ENCODE measurements at places on chromosomes 7 and 10.

DNA sequence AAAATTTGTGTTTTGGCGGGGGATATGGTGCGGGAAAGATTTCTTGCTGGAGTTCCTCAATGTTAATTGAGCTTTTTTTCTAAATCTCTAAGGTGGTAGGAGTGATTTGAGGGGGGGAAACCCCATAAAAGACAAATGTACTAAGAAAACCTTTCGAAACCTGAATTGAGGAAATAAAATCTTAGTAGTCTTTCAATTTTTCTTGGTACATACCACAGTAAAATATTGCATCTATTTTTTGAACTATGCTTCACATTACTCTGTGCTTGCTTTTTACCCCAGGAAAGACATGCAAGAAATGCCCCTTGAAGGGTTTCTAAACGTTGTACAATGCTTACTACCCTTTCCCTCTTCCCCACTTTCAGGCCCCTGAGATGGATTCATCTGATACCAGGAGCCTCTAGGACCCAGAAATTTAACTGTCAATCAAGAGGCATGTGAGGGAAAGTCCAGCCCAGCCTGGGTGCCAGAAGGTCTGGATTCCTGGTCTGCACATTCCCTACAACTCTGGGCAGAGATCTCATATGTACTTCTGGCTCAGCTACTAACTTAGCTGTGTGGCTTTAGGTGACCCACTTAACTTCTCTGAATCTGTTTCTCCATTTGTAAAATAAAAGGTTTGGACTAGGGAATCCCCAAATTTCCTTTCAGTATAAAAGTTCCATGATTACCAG is 5.8 kb upstream of the PDCD4 start:
- DNase-seq, result no peak

GRCh38 chr10:5090551-5090950 is 3.7 kb upstream of the AKR1C3 start:
- no peak for DNase-seq

GRCh38 chr7:139893461-139893860 is 64.4 kb downstream of the TBXAS1 start:
- no peak for DNase-seq

DNA sequence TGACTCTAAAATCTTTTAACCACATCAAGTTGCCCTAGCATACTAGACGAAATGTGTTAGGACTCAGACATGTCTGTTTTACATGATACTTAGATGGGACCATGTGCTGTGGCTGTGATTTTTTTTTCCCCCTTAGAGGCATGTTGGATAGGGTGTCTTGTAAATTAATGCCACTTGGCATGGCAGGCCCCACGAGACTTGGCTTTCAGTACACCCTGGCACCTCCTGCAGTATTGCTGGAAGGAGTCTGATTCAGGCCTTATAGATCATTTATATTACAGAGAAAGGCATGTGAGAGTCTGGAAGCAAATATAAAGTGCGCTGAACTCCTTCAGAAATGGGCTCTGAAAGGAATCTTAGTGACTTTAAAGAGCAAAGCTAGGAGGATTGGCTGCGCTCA is 494.1 kb downstream of the SDK1 start:
- DNase-seq, result no peak

- DNase-seq, result no peak
Observed at GRCh38 chr7:135167365-135167917, 3.1 kb downstream of the CYREN start.

DNA sequence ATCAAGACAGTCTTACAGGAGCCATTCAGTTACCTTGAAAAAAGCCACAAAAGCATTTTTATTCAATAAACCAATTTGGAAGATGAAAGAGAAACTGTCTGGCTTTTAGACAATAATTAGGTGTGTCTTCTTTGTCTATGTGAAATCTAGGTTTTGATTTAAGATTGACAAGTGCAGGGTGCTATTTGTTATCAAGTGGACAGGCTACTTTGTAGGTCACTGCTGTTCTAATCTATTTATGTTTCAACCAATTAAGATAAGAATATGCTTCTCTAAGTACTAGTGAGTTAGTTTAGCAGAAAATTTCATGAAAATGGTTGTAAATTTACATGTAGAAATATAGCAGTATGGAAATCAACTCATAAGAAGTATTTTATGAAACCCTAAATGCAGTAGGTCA is 177.5 kb downstream of the CACNA2D1 start:
- DNase-seq, result no peak

GRCh38 chr10:132527339-132528063 is 10.1 kb upstream of the INPP5A start:
- DNase-seq, result no peak

GRCh38 chr10:1745780-1746456 is 8.6 kb upstream of the ADARB2 start:
- DNase-seq, result no peak

All from nucleus accumbens (tissue), 56 donors.